ENCODE measurements at places on chromosomes 6 and 20. TPM values are rescaled to one million over a fixed set of nuclear protein-coding genes. Genes with fewer than 3 reads are reported as not detected.

The CCM2L gene
- polyA plus RNA-seq = not detected

The RWDD2A gene
- polyA plus RNA-seq = 1.1 TPM

The TTBK1 gene
- not detected for polyA plus RNA-seq

The TRIM31 gene
- polyA plus RNA-seq = not detected

The KCNK16 gene
- polyA plus RNA-seq = not detected

The ADAM33 gene
- not detected for polyA plus RNA-seq

The SPTLC3 gene
- not detected for polyA plus RNA-seq

The LTA gene
- 0.11 TPM for polyA plus RNA-seq

The MAP3K5 gene
- polyA plus RNA-seq = 11.1 TPM

The TREM2 gene
- 1.1 TPM for polyA plus RNA-seq

The LCA5 gene
- polyA plus RNA-seq = 0.08 TPM

The ADTRP gene
- polyA plus RNA-seq = 0.04 TPM

The GTSF1L gene
- not detected for polyA plus RNA-seq

The IL20RA gene
- not detected for polyA plus RNA-seq

The ANKRD66 gene
- not detected for polyA plus RNA-seq

All from CD14-positive monocyte (primary cell).